ENCODE measurements at places on chromosomes 5 and 9.

- DNase-seq = no peak
Measured at GRCh38 chr9:73149371-73150067, 2.1 kb upstream of the ANXA1 start.

DNA sequence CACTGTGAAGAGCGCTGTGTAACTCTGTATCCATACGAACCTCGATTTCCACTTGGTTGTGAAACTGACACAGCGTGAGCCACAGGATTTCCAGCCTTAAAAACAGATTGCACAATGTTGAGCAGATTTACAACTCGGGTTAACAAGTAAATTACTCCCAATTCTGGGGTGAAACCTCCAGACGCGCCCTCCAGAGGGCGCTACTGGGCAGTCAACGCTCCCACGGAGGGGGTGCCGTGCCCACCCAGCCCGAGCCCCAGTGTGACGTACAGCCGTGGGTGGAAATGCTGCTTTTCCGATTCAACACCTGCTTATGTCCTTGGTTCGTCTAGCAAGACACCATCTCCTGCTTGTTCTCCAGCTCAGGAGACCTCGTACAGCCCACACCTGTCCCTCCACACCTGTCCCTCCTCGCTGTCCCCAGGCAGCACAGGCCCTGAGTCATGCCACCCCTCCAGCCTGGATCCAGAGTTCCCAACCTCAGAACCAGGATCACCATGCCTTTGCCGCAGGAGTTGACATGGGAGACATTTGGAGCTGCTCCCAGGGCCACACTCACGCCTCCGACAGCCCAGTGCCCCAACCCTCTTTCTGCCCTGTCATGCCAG lies 34.4 kb upstream of the SLC6A3 start:
- DNase-seq = no peak

GRCh38 chr5:56557198-56557597 lies 258.2 kb upstream of the MAP3K1 start:
- DNase-seq = no peak

DNA sequence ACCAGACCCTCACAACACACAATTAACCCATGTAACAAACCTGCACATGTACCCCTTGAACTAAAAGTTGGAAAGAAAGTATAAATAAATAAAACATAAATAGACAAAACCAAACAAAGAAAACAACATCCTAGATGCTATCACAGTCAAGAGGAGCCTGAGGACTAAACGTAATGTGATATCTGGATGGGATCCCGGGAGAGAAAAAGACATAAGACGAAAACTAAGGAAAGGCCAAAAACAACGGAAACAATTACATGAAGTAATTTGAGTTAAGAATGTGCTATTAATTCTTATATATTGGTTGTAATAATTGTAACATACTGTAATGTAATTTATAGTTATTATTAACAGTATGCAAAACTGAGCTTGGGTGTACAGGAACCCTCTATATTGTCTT lies 793.9 kb downstream of the SEMA5A start:
- no peak for DNase-seq

GRCh38 chr9:14822666-14823065 lies 87.6 kb downstream of the FREM1 start:
- DNase-seq = no peak

DNA sequence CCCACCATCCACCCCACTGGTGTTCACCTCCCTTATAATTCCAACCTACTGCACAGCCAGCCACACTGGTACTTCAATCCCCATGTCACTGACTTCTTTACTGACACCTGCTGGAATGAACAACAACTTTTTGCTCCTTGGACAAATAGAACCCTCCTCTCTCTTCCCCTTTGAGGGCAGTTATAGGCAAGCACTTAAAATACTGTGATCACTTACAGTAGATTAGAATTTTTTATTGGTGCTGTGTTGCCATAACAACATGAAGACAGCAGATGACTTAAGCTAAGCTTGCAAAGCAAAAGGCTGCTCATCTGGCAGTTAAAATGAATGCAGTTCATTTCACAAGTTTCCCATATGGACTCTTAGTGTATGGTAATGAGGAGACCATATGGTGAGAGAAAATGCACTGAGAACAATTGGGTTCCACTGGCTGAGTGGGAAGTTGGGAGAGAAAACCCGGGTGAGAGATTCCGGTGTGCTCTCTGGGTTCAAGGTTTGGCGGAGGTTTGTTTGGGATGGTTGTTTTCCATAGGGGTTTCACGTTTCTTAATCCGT lies 374.3 kb downstream of the EBF1 start:
- no peak for DNase-seq

DNA sequence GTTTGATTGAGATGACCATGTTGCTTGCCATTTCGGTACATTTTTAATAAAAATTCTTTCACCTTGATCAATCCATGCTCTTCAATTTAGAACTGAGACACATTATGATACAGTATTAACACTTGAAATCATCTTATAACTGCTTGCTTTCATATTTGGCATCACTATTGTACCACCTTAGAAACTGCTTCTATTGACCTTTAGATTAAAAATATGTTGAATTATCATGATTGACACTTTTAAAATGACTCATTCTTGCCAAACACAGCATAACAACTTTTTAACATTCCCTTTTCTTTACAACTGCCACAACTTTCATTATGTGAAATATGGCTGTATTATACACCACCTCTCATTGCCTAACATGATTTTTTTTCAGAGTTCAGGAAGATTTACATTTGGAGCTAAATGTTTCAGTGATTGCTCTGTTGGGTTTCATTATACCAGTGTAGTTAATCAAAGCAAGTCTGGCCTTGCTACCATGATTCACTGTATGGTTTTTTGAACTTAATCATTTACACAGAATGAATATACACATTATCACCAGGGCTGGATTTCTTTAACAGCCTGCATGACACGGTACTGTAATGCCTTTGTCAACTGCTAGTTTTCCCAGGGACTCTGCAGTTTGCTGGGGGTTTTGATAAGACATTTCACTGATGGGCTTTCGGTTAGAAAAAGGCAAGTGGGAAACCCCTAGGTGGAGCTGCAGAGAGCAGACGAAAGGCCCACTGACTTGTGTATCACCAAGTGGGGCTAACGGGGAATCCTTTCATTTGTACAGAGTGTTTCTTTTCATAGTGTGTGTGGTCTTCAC lies 93.6 kb upstream of the TLE4 start:
- peak; percentile 55 for DNase-seq

All from posterior cingulate gyrus (tissue), 11 donors.